ENCODE measurements at places on chromosomes 16 and 17. TPM values are rescaled to one million over a fixed set of nuclear protein-coding genes. Genes with fewer than 3 reads are reported as not detected.

- no peak for DNase-seq
These were observed 58.6 kb upstream of the NLK start for GRCh38 chr17:27983853-27984252.

DNA sequence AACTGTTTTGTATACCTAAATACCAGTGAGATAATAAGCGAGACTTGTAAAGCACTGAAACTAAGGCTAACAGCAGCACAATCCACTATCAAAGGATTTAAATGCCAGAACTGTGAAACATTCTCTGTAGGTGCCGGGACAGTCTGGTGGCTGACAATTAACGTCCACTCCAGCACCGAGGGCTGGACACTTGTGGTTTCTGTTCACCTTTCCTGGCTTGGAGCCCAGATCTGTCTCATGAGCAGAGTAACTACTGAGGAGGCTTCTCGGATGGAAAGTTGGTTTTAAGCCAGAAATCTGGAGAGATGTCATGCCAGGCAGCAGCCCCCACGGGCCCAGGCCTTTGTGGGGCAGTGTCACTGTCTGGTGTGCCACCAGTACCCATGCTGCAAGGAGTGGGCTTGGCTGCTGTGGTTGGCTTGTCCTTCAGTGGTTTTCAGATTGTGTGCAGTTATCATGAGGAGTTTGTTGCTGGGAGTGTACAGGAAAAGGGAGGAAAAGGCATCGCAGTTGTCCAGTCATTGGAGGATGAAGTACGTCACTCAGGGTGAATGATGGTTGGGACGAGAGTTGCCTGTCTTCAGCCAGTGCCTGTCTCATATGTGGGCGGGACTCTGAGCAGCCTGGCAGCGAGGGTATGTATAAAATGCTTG, 35.5 kb downstream of the UBN1 start:
- DNase-seq = no peak

- DNase-seq = peak; percentile 44
These were observed 11.4 kb downstream of the SLC7A6 start for GRCh38 chr16:68275611-68276191.

- no peak for DNase-seq
These were observed 31.8 kb upstream of the PRM1 start for GRCh38 chr16:11312718-11313492.

DNA sequence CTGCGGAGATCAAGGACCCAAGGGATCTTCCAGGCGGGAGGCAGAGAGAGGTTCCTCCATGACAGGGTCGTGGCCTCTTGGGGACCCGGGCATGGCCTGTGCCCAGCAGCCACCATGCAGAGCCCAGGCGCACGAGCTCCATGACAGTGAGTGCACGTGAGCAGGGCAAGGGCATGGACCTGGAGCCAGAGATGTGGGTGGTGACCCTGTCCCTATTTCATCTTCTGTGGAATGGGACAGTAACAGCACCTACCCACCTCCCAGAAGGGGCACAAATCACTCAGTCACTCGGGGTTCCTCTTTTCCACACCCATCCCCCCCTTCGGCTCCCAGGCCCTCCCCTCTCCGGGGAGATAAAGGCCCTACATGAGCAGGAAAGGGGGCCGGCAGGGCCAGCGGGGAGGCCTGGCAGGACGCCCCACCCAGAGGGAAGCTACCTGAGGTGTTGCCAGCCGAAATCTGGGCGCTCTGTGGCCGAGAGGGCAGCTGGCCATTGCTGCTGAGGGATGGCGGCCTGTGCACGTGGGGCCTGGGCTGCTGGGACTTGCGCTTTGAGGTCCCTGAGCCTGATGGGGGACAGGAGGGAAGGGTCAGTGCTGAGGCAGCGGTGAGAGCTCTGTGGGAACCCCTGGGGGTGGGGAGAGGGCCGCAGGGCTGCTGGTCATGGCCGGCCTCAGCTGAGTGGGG, 10.4 kb downstream of the UBALD2 start:
- no peak for DNase-seq

DNA sequence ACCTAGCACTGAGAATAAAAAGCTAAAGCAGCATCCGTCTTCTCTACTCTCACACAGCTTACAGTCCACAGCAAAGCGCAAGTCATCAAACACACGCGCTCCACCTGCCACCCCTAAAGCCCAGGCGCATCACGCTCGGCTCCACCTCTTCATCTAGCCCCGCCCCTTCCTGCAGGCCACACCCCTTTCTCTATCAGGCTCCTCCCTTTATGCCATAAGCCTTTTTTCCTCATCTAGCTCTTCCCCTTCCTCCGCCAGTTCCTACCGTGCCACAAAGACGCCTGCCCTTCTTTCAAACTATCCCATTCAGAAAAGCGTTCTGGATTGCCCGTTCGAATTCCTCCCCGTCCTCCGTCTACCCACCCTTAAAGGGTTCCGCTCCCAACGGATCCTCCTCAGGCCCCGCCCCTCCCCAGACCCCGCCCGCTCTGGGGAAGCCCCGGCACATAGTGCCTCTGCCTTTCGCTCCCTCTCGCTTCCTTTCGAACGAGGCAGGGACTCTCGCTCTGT, 417 bp downstream of the C16orf46 start:
- peak; percentile 93 for DNase-seq

DNA sequence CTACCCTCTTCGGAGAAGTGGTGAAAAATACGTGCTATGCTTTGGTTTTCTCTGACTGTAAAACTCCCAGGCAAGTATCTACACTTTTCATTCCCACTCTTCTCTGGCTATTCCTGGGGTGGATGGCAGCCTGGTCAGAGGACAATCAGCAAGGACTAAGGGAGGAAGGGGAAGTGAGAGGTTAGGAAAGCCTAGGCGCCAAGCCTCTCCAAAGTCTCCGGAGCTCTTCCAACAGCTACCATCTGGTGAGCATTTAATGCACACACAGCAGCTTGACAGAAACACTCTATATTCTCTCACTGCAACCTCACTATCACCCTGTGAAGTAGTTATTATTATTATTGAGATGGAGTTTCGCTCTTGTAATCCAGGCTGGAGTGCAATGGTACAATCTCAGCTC, 65.1 kb downstream of the WSCD1 start:
- DNase-seq = no peak

DNA sequence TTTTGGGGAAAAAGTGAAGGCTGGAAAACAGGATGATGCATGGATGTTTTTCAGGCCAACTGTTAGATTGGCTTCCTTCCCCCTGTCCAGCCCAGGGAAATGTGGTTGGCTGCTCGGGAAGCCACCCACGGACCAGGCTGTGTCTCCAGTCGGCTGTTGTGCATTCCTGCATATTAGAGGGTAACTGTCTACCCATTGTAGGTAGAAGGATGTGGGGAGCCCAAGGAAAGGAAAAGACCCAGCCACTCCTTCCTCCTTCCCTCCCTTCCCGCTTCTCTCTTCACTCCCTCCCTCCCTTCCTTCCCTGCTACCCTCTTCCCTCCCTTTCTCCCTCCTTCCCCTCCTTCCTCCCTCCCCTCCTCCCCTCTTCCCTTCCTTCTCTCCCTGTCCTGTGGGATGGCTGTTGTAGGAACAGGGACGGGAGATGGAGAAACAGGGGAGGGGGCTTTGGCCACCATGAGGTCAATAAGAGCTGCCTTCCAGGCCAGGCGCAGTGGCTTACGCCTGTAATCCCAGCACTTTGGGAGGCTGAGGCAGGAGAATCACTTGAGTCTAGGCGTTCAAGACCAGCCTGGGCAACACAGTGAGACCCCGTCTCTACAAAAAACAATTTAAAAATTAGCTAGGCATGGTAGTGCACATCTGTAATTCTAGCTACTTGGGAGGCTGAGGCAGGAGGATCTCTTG, 16.9 kb downstream of the SYT17 start:
- DNase-seq = no peak

UMOD gene
- total RNA-seq = not detected

CCL7 gene
- not detected for total RNA-seq

SLC12A3 gene
- not detected for total RNA-seq

HNF1B gene
- total RNA-seq = 1.4 TPM

MOSMO gene
- 11.8 TPM for total RNA-seq

Data from activated naive CD4-positive, alpha-beta T cell treated with anti-CD3 and anti-CD28 coated beads, Interleukin-2, amount 50 U/mL, for 72 hours (primary cell).